ENCODE measurements at places on chromosomes 3 and 15. TPM values are rescaled to one million over a fixed set of nuclear protein-coding genes. Genes with fewer than 3 reads are reported as not detected.

DNA sequence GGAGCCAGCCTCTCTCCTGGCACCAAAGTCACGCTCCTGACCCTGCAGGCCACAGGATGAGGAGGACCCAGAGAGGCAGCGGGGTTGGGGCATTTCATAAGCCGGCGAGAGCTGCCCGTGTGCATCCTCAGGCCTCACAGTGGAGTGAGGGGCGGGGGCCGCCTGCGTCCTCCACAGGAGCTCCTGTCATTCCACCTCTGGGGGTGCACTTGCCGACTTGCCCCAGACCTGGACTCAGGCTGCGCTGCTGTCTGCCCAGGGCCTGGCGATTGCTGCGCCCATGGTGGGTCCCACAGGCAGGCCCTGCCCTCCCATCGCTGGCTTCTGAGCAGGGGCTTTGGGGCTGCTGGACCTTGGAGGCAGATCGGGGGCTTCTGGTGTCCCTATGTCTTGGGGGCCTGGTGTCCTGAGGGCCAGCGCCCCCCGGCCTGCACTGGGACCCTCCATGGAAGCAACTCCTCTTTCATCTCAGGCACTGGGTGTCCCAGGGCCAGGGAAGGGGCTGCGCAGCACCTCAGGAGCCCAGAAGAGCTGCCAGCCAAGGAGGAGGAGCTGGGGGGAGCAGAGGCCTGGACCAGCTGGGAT, 184.0 kb downstream of the GOLGA6L6 start:
- no peak overlapping the region for H3K4me3 ChIP-seq
- no peaks in the 10 kb centered on the region for H3K4me1 ChIP-seq
- no peaks in the 10 kb centered on the region for H3K27me3 ChIP-seq
- no peak for DNase-seq

- H3K36me3 ChIP-seq = no peaks in the 10 kb centered on the region
- no peaks in the 10 kb centered on the region for H3K4me1 ChIP-seq
- DNase-seq = no peak
- no peak overlapping the region for H3K4me3 ChIP-seq
These were observed 20.3 kb upstream of the AADAC start for GRCh38 chr3:151793636-151794035.

The KBTBD13 gene
- total RNA-seq = not detected

DNA sequence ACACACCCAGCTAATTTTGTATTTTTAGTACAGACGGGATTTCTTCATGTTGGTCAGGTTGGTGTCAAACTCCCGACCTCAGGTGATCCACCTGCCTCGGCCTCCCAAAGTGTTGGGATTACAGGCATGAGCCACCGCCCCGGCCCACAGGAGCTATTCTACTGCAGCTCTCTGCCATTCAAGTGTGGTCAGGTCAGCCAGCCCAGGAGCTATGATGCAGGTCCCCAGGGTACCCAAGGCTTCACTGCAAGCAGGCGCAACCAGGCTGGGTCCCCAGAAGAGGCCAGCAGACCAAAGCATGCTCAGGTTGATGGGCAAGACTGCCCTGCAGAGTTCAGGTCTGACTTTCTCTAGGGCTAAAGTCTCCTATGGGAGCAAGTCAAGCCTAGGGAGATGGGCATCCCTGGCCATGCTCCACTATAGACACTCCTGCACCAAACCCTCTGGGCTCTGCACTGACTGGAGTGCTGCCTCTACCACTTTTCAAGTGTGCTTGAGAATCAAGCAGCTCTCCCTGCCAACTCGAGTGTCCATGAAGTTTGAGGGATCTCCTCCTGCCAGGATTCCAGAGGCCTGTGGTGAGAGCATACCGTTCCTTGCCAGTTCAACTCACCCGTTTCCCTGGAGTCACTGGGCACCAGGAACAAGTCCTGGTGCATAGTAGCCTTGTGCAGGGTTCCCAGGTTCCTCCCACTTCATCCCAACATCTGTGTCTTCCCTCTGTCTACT, 30.9 kb downstream of the MYO9A start:
- no peak overlapping the region for H3K27ac ChIP-seq
- H3K4me1 ChIP-seq = no peaks in the 10 kb centered on the region
- no peak overlapping the region for H3K4me3 ChIP-seq

The DNAH12 gene
- total RNA-seq = not detected

The BCL2A1 gene
- 4.0 TPM for total RNA-seq

GRCh38 chr15:37133602-37134001, 33.3 kb upstream of the MEIS2 start:
- no peak for DNase-seq
- peak overlapping the region; percentile 25 for H3K27ac ChIP-seq
- H3K4me1 ChIP-seq = no peaks in the 10 kb centered on the region
- no peak overlapping the region for H3K4me3 ChIP-seq
- peaks cover 14% of the 10 kb centered on the region for H3K27me3 ChIP-seq

The ATR gene
- total RNA-seq = 24.7 TPM

DNA sequence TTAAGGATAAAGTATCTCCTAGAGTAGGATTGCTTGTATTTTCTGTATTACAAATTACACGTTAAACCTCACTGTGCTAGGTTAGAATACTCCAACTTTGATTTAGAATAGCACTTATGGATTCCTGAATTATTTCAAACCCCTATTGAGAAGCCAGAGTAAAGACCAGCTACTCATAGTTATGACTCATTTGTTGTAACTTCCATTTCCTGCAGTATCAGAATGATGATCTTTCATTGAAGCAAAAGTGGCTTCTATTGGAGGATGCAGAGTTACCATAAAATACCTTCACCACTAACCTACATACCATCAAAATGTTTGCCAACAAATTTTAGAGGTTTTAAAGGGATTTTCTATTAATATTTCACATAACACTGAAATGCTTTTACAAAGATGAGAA, 1322.7 kb upstream of the ALCAM start:
- H3K27ac ChIP-seq = no peak overlapping the region
- no peak overlapping the region for H3K4me3 ChIP-seq
- H3K4me1 ChIP-seq = no peaks in the 10 kb centered on the region
- DNase-seq = no peak
- no peaks in the 10 kb centered on the region for H3K36me3 ChIP-seq
- H3K27me3 ChIP-seq = no peaks in the 10 kb centered on the region

DNA sequence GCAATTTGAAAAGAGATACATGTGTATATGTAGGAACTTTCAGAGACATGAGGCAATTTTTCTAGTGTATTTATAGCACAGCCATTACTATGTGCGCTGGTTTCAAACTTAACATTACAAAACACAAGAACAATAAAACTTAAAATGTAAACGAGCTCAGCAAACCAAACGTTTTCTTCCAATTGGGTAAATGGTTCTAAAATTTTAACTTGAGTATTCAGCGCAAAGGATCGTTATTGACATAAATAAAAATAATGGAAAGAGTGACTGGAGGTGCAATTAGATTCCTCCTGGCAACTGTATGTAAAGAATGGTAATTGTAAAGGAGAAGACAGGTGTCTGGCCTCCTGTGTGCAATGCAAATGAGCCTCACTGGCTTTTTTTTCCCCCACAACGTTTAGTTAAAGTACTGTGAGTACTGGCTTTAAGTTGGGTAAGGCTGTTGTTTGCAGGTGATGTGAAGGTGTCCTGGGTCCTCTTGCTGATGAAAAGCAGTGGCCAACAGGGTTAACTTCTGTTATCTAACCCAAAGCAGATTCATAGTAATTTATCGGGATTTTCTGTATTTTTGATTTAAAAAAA, 14.1 kb upstream of the GADL1 start:
- H3K4me1 ChIP-seq = no peaks in the 10 kb centered on the region
- H3K27me3 ChIP-seq = no peaks in the 10 kb centered on the region
- H3K27ac ChIP-seq = no peak overlapping the region
- DNase-seq = no peak

DNA sequence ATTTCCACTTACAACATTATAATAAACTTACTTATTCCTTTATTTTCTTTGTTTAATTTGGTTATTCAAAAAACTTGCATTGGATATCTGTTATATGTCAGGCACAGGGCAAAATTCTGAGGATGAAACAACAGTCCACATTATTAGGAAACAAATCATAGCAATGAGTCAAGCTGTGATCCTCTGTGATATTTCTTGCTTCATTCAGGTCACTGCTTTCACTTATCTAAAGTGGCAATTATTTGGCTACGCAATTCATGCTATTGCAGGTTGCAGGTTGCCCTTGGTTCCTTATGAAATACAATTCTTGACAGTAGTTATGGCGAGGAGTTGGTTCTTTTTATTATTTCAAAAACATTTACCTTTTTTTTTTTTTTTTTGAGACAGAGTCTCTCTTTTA, 66.4 kb upstream of the CNTN6 start:
- DNase-seq = no peak
- H3K27me3 ChIP-seq = no peaks in the 10 kb centered on the region
- no peaks in the 10 kb centered on the region for H3K36me3 ChIP-seq
- H3K4me3 ChIP-seq = no peak overlapping the region
- no peak overlapping the region for H3K27ac ChIP-seq
- H3K4me1 ChIP-seq = no peaks in the 10 kb centered on the region

DNA sequence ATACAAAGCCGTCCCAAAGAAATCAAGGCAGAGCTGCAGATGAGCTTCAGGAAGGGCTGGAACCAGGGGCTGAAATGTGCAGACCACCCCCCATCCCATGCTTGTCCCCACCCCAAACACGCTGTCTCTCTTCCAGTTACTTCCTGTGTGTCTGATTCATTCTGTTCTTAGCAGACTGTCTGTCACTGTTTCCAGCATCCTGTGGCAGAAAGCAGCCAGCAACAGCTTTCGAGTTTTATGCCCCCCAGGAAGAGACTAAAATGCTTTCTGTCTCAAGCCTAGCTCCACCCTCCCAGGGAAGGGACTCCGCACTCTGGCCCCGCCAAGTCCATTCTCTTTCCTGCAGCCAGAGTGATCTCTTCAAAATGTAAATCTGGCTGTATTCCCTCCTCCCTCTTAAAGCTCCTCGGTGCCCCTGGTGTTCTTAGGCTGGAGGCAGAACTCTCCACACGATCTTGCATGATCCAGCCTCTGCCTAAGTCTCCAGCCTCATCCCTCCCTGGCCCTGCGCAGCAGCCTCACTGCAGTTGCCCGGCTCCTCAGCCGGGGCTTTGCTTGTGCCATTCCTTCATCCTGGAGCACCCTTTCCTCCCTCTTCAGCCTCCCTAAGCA, 41.5 kb downstream of the HRH1 start:
- no peak for DNase-seq
- peak overlapping the region; percentile 50 for H3K27ac ChIP-seq
- no peaks in the 10 kb centered on the region for H3K4me1 ChIP-seq
- no peaks in the 10 kb centered on the region for H3K36me3 ChIP-seq
- no peaks in the 10 kb centered on the region for H3K27me3 ChIP-seq

GRCh38 chr3:138809500-138810256, 25.1 kb downstream of the PIK3CB start:
- H3K36me3 ChIP-seq = no peaks in the 10 kb centered on the region
- H3K4me3 ChIP-seq = no peak overlapping the region
- peaks cover 16% of the 10 kb centered on the region for H3K4me1 ChIP-seq
- no peaks in the 10 kb centered on the region for H3K27me3 ChIP-seq
- peak; percentile 38 for DNase-seq
- peak overlapping the region; percentile 69 for H3K27ac ChIP-seq

GRCh38 chr3:107523289-107523538, 452 bp downstream of the BBX start:
- H3K4me3 ChIP-seq = peak overlapping the region; percentile 61
- H3K27ac ChIP-seq = peak overlapping the region; percentile 99
- no peaks in the 10 kb centered on the region for H3K27me3 ChIP-seq
